H9 (cell line): ENCODE measurements at places on chromosomes 4 and X. TPM values are rescaled to one million over a fixed set of nuclear protein-coding genes. Genes with fewer than 3 reads are reported as not detected.

The AMBN gene
- total RNA-seq, result not detected in 2 replicates

DNA sequence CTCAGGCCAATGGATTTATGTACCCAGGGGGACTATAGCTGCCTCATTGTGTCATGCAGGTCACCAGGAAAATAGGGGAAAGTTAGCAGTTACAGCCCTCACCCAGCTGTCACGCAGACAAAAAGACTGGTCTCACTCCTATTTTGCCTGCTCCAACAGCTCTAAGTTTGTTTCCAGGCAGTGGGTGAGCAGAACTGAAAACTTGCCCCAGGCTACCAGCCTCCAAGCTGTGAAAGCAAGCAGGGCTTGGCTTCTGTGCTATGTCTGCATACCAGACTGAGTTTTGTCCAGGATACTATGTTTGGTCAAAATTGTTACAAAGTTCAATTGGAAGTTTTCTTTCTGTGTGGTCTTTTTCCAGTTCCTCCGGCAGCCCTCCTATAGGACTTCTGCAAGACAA, 628.4 kb downstream of the FAM133A start:
- no peak for DNase-seq

DNA sequence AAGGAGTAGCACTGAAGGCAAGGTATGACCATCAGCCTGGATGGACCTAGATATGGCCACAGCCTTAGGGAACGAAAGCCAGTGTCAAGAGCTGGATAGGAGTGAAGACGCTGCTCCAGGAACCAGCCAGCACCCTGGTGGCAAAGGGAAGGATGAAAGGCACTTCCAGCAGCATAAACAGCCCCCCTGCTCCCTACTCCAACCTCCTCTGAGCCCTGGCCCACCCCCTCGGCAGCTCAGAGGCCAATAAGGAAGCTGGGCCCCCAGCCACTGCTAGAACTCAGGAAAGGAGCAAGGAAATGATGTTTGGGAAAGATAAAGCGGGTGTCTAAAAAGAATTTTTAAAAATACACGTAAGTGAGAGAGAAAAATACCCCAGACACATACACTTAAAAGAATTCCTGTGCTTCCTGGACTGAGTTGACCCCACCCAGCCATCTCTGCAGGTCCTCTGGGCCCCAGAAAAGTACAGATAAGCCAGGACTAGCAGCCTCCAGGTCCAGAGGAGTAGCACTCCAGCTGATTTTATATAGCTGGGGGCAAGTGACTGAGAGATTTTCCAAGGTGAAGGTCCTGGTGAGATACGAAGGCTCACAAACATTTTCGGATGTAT, 170.4 kb downstream of the SHROOM4 start:
- no peak for DNase-seq

DNA sequence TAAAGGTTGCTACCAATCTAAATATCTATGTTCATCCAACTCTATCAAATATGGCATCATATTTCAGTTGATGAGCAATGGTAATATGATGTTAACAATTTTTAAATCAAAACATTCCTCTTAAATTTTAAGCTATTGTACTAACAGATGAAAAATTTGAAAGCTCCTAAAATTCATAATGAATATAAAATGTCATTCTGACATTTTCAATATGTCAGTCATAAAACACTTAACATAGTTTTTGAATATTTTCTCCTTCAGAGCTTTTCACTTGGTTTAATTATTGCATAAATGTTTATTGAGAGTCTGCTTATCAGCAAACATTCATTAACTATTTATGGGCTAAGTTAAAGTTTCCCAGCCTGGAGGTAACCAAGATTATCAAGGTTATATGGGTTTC, 11.8 kb downstream of the ARSJ start:
- DNase-seq, result no peak

GRCh38 chrX:102934624-102935023, 2.4 kb upstream of the RAB40AL start:
- DNase-seq, result no peak
